Ureter (tissue), 1 donor: ENCODE measurements at places on chromosomes 16 and 17. TPM values are rescaled to one million over a fixed set of nuclear protein-coding genes. Genes with fewer than 3 reads are reported as not detected.

RHBDL3 gene
- total RNA-seq: 0.99 TPM

CD300LF gene
- 2.5 TPM for total RNA-seq

TNK1 gene
- 12.3 TPM for total RNA-seq

C17orf78 gene
- total RNA-seq: not detected

ATP6V0A1 gene
- 67.1 TPM for total RNA-seq

RHBDF2 gene
- total RNA-seq: 41.6 TPM

C17orf50 gene
- total RNA-seq: not detected

GFAP gene
- 0.81 TPM for total RNA-seq

SNAI3 gene
- 1.8 TPM for total RNA-seq

PYDC1 gene
- not detected for total RNA-seq

TBX4 gene
- not detected for total RNA-seq

TNP2 gene
- total RNA-seq: not detected

KRT14 gene
- 0.52 TPM for total RNA-seq

CTRB2 gene
- total RNA-seq: not detected

ASIC2 gene
- total RNA-seq: not detected

RCVRN gene
- total RNA-seq: not detected

MYCBPAP gene
- total RNA-seq: 1.1 TPM

CDK10 gene
- 89.8 TPM for total RNA-seq

KRTAP1-5 gene
- total RNA-seq: not detected

PNPO gene
- 40.9 TPM for total RNA-seq

MAPT gene
- 6.1 TPM for total RNA-seq

PLD2 gene
- 59.1 TPM for total RNA-seq

TEKT1 gene
- total RNA-seq: not detected

ROGDI gene
- 35.5 TPM for total RNA-seq

SPATA33 gene
- 7.4 TPM for total RNA-seq

MMD gene
- total RNA-seq: 8.9 TPM

SNN gene
- total RNA-seq: 23.6 TPM
